ENCODE measurements at places on chromosomes 2 and 18. TPM values are rescaled to one million over a fixed set of nuclear protein-coding genes. Genes with fewer than 3 reads are reported as not detected.

Gene SCYGR4
- total RNA-seq = not detected

Gene CCDC74A
- total RNA-seq = 1.9 TPM

Gene CDH19
- not detected for total RNA-seq

Gene LCT
- 0.64 TPM for total RNA-seq

Gene SPATS2L
- 54.0 TPM for total RNA-seq

Gene LINC00305
- total RNA-seq = not detected

Gene FEZ2
- 17.2 TPM for total RNA-seq

Gene GKN2
- not detected for total RNA-seq

Gene TLX2
- 1.1 TPM for total RNA-seq

Gene ZC3H15
- total RNA-seq = 69.5 TPM

Gene CREB1
- total RNA-seq = 114 TPM

Gene ANKRD30B
- total RNA-seq = not detected

Gene NEU4
- total RNA-seq = 0.64 TPM

Gene LRP1B
- not detected for total RNA-seq

Gene IL36RN
- not detected for total RNA-seq

Gene EMILIN1
- 1.1 TPM for total RNA-seq

Gene ANO7
- total RNA-seq = 0.32 TPM

Gene OSR1
- not detected for total RNA-seq

Data from T-helper 2 cell treated with Interferon-gamma antibody and Interleukin-4, amounts not matched to agents 100 ng/mL and 5 ng/mL, for 36 hours (primary cell).